Activated T-helper 1 cell treated with anti-CD3 and anti-CD28 coated beads, Interleukin-12 subunit alpha, Interleukin-12 subunit beta, Interleukin-2, Interleukin-4 antibody, amounts not matched to agents 30 ng/mL and 10 ng/mL and 1 ng/mL, durations not matched to agents 14 hours and 24 hours and 36 hours (primary cell): ENCODE measurements at places on chromosomes 12 and 14.
A peak's percentile ranks its signal among the peaks of the same experiment; 100 is the strongest.

DNA sequence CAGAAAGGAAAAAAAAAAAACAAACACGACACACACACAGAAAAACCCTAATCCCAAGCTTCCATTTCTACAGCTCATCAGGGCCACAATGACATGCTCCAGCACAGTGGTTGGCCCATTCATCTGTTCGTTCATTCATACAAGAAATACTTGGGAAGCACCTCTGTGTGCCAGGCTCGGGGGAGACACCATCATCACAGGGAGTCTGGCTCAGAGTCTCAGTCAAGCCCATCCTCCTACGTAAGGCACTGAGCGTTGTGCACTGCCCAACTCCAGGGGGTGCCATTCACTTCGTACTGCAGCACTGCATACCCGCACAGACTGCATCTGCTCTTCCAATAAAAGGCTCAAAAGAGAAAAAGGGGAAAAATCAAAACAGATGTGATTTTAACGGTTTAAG is 15.3 kb downstream of the VPS37B start:
- no peak for DNase-seq

- DNase-seq = no peak
Measured at GRCh38 chr12:60489071-60489470, 893.2 kb downstream of the SLC16A7 start.

DNA sequence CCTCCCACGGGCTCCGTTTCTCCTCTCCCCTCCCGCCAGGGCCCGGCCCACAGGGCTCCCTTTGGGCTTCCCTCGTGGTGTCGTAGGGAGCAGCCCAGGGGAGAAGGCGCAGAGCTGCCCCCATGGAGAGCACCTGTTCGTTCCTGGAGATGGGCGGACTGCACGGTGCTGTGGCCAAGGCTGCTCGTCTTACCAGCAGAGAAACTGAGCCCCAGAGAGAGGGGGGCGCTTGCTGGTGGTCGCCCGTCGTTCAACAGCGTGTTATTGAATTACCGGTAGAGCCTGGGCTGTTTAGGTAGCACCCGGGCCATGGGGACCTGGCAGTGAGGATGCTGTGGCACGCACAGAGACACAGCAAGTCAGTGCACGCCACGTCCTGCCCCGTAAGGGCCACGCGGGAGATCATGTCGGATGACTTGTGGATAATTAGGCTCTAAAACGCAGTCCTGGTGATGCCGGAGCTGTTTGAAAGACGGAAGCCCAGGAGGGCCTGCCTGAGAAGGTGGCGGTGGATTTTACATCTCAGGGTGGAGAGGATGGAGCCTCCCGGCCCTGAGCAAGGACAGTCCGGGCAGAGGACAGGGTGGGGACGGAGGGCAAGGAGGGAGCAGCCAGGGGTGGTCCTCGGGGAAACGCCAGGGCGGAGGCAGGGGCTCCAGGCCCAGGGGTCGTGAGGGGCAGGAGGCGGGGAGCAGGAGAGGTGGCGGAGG is 134.4 kb downstream of the ADGRD1 start:
- DNase-seq = no peak

- DNase-seq = no peak
Measured at GRCh38 chr14:72704502-72704901, 189.4 kb downstream of the DPF3 start.

- no peak for DNase-seq
Measured at GRCh38 chr12:49059045-49059298, 1.6 kb downstream of the KMT2D start.

- DNase-seq = no peak
Measured at GRCh38 chr12:66244446-66244845, 55.4 kb downstream of the IRAK3 start.

DNA sequence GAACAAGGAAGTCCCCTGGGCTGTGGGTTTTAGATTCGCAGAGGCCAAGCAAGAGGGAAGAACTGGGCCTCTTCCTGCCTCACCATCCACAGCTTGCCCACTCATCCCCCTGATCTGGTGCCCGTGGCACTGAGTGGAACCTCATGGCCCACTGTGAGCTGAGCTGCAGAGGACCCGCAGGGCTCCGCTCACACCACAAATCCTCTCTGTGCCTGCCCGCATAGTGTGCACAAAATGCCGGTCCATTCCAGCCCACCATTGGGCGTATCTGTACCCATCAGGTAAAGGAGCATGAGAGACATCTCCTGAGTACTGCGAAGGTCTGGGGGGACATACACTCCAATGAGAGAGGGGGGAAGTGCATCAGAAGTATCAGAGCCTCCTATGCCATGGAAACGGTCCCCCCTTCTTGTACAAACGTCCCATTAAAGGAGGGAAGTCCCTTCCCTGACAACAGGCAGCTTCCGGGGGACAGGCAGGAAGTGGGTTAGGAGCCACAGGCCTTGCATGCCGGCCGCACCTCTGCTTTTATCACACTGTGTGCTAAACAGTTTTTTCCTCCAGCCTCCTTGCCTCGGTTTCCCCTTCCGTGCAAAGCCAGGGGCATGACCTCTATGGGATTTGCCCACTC is 309.4 kb upstream of the DIO3 start:
- no peak for DNase-seq

DNA sequence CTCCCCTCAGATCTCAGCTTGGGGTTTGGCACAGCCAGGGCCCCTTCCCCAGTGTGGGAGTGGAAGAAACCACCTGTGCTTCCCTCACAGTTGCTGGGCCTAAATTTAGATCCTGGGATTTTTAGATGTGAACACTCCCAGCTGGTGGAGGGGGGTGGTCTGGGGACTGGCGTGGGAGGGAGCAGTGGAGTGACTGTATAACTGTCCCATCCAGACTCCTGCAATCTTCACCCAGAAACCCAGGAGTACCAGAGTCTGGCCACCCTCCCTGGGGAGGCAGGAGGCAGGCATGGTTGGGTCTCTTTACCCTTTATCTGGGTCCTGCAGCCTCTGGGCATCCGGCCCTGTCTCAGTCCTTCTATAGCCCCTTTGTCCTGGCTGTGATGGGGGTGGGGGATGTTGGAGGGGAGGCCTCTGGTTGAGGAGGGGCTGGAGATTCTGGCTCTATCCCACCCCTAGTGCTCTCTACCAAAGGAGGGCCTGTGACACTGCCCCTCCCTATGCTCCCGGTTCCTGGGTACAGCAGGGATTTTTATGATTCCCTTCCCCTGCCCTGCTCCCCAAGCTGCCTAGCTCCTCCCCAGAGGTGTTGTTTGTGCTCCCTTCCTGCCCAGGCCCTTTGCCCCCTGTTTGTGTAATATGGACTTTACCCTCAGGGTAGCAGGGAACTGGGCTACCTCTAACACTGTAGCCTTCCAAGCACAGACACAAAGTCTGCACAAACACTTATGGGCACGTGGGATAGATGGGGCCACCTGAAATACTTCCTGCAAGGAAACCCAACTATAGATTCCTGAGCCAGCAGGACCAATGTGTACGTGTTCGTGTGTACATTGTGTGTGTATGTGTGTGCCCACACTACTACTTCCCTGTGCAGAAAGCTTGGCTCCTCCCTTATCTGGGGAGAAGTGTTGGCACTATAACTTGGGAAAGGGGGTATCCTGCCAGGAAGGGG is 1.7 kb downstream of the ERBB3 start:
- no peak for DNase-seq

GRCh38 chr12:57803319-57803893 is 15.1 kb downstream of the AVIL start:
- DNase-seq = peak; percentile 8

- no peak for DNase-seq
Measured at GRCh38 chr14:34181338-34181737, 230.5 kb upstream of the EGLN3 start.

GRCh38 chr14:99516156-99516870 is 35.1 kb downstream of the CCNK start:
- no peak for DNase-seq

DNA sequence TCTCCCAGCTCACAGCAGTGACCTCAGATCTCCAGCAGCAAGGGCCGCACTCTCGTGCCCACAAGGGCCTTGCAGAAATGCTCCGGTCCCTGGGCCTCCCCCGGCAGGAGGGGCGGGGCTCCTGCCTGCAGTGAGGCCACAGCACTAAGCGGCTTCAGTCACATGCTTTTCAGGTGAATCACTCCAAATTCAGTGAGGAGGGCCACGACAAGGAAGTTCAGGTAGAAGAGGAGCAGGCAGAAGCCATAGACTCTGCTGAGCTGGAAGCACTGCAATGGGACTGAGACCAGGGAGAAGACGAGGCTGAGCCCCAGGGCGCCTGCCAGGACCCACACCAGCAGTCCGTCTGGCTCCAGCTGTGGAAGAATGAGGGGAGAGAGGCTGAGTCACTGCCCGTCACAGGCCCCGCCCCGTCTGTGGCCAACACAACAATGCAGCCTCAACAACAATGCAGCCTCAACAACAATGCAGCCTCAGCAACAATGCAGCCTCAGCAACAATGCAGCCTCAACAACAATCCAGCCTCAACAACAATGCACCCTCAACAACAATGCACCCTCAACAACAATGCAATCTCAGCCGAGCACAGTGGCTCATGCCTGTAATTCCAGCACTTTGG is 35.2 kb downstream of the SLC8B1 start:
- no peak for DNase-seq

GRCh38 chr14:49670475-49670874 is 17.5 kb downstream of the POLE2 start:
- DNase-seq = no peak

DNA sequence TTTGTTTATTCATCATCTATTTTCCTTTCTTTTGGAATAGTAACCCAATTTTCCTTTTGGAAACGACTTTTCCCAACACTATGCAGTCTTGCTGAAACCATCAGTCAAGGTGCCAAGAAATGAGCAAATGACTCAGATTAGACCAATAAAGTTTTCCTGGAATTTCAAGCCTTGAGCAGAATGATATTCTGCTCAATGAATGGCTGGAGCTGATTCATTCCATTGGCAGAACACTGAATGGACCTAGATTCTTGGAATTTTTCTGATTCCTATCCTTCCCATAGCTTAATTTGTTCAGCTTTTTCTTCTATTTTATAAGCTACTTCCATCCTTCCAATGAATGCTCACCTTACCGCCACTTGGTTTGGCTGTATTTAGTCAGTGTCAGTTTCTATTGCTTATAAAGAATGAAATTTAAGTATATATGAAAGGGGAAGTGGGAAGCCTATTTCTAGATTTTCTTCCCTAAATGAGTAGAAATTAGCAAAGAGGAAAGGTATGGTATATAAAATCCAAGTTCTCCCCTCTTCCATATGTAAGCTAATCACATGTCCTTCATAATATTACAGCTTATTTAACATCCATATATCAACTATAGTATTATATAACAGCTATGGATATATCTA is 89.0 kb downstream of the C14orf39 start:
- DNase-seq = no peak

GRCh38 chr14:86050072-86050683 is 520.2 kb downstream of the FLRT2 start:
- no peak for DNase-seq

DNA sequence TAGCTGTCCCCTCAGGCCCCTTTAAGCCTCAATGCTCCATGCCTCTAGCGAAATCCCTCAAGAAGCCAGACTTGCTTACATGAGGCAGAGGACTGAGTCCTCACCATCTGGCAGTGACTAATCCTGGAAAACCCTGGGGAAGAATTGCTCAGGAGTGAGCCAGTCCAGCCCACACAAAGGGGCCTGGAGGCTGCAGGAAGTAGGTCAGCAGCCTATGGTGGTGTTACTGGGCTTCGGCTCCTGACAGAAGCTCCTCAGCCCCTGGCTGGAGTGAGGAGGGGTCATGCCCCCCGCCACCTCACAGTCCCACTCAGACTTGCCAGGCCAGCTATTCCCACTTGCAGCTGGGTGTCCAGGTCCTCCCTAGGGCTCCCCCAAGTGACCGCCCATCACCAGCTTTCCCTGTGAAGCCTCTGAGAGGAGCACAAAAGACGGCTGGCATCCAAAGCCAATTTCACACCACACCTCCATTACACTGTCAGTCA is 250.5 kb downstream of the DPF3 start:
- DNase-seq = no peak

GRCh38 chr12:95173392-95174251 is 43.6 kb downstream of the FGD6 start:
- no peak for DNase-seq

DNA sequence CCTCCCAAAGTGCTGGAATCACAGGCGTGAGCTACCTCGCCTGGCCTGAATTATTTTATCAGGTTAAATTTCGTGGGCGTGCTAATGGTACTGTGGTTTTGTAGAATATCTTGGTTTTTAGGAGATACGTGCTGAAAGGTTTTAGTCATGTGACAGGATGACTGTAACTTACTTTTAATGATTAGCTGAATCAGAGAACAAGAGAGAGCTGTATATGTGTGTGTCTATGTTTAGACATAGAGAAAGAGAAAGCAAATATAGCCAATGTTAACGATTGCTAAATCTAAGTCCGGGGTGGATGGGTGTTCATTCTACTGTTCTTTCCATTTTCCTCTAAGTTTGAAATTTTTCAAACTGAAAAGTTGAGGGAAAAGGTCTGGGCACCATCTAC is 9.2 kb upstream of the PNMA1 start:
- DNase-seq = no peak

GRCh38 chr12:113965951-113966797 is at the start of gene RBM19:
TSS of gene RBM19 (minus strand) at chr12:113966325. CDS start at chr12:113966227, 98 bp downstream.
- peak; percentile 97 for DNase-seq

- no peak for DNase-seq
Measured at GRCh38 chr12:53476769-53477209, 22.5 kb downstream of the MAP3K12 start.

DNA sequence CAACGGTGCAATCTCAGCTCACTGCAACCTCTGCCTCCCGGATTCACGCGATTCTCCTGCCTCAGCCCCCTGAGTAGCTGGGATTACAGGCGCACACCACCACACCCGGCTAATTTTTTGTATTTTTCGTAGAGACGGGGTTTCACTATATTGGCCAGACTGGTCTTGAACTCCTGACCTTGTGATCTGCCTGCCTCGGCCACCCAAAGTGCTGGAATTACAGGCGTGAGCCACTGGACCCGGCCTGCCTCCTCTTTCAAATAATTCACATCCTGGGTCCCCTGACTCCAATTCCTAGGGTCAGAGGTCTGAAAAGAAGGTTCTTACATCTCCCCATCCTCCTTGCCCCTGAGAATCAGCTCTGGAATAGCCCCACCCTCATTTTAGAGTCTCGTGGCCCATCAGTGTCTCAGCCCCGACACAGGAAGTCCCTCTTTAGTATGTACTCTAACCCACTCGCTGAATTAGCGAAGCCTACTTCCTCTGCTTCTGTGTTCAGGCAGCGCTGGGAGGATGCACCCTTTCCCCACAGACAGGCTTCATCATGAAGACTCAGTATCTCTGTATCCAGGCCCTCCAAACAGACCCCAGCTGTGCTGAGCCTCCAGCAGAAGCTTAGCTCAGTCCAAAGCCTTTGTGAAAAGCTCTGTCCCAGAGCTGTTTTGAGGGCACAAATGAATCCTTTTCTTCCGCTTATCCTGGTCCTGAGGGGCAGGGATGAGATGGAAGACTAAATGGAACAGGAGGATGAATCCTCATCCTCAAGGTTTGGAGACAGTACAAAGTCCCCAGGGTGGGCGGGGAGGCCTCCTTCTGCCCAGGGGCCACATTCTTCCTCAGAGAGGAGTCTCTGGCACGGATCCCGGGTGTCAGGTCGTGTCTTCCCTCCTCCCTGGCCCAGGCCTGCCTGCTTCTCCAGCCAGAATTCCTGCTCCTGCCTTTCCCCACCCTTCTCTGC is 3.5 kb downstream of the LPAR5 start:
- peak; percentile 46 for DNase-seq
